ENCODE measurements at places on chromosomes 2 and 18.

- no peak for DNase-seq
These were observed 14.5 kb downstream of the IAH1 start for GRCh38 chr2:9488583-9489547.

DNA sequence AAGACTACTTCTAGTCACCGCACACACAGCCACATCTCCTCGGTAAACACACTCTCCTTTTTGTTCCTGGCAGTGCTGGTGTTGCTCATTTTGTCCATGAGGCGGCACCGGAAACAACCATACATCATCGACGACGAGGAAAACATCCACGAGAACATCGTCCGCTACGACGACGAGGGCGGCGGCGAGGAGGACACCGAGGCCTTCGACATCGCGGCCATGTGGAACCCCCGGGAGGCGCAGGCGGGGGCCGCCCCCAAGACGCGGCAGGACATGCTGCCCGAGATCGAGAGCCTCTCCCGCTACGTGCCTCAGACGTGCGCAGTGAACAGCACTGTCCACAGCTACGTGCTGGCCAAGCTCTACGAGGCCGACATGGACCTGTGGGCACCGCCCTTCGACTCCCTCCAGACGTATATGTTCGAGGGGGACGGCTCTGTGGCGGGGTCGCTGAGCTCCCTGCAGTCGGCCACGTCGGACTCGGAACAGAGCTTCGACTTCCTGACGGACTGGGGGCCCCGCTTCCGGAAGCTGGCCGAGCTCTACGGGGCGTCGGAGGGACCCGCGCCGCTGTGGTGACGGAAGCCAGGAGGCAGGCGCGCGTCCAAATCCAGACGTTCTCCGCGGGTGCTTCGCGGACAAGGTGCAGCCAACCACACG lies 221.0 kb downstream of the CDH20 start:
- peak; percentile 5 for DNase-seq

DNA sequence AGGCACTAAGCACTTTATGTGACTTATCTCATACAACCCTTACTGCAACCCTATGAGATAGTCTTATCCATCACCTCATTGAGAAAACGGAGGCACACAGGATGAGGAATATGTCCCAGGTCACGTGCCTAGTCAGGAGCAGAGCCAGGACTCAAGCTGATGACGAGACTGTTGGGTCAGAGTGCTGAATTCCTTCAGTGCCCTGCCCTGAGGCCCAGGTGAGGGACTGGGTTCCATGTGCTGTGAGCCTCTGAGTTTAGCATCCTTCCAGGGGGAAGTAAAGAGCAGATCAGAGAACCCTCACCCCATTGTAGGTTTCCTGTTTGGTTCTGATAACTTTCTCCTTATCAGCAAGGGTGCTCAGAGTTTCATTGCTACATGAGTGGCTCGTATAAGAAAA lies 11.7 kb upstream of the EDAR start:
- DNase-seq: no peak

- no peak for DNase-seq
These were observed 77.4 kb upstream of the DNMT3A start for GRCh38 chr2:25418944-25419677.

DNA sequence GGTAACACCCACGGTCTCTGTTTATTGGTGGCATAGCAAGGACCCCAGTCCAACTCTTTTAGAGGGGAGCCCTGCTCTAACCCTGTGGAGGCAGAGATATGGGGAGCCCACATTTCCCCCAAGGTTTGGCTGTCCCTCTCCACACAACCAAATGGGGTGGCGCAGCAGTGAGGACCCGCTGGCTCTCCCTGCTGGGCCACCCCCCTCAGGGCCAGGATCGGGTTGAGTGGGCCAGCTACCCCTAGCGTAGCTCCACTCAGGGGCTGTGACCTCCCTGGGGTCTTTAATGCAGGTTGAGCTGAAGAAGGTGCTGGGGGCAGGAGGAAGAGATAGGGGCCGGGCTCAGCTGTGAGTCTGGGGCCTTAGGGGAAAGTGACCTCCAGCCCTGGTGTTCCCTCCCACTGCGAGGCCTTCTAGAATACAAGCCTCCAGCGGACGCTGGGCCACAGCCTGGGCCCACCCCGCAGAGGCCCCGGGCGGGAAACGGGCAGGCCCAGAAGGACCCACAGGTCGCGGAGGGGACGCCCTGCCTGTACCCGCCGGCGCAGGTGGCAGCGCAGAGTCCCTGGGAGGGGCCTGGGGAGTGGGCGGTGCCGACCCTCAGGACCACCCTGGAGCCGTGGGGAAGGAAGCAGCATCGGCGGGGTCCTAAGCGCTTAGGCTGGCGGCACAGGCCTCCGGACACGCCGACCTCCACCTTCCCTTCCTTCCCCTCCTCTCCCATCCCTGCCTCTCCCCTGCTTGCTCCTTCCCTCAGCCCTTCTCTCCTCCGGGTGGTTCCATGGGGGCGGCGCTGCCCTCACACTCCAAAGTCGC lies 9.6 kb downstream of the CROCC2 start:
- DNase-seq: no peak

DNA sequence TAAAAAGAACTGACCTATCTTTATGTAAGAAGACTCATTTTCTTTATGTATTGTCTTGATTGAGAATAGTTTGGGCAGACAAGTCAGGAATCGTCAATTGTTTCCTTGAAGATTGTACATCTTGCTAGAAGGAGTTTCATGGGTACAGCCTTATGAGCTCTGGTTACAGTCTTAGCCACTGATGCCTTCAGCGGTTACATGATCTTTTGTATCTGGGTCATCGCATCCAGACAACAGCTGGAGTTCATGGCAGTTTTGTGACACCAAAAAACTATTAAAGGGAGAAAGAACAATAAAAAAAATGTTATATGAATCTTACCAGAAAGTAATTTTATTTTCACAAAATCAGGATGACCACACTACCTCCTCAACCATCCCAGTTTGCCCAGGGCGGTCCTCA lies 520.5 kb upstream of the CDH7 start:
- no peak for DNase-seq

GRCh38 chr2:232319067-232319802 lies 59.3 kb upstream of the ALPP start:
- DNase-seq: no peak

DNA sequence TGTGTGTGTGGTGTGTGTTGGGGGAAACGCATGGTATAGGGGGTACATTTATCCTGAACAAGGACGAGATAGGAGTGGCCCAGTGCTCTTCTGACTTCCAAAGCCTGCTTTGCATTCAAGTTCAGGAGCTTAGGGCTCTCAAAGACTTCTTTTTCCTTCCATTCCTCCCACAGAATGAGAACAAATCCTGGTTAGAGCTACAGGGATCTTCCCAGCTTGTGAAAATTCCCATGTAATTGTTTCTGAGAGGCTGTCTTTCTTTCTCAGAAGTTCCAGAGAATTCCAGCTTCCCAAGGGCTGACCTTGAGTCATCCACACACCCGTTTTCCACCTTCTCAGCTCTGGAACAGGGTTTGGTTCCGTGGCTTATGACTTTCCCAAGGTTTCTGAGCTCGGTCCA lies 38.9 kb downstream of the FASTKD2 start:
- DNase-seq: no peak

DNA sequence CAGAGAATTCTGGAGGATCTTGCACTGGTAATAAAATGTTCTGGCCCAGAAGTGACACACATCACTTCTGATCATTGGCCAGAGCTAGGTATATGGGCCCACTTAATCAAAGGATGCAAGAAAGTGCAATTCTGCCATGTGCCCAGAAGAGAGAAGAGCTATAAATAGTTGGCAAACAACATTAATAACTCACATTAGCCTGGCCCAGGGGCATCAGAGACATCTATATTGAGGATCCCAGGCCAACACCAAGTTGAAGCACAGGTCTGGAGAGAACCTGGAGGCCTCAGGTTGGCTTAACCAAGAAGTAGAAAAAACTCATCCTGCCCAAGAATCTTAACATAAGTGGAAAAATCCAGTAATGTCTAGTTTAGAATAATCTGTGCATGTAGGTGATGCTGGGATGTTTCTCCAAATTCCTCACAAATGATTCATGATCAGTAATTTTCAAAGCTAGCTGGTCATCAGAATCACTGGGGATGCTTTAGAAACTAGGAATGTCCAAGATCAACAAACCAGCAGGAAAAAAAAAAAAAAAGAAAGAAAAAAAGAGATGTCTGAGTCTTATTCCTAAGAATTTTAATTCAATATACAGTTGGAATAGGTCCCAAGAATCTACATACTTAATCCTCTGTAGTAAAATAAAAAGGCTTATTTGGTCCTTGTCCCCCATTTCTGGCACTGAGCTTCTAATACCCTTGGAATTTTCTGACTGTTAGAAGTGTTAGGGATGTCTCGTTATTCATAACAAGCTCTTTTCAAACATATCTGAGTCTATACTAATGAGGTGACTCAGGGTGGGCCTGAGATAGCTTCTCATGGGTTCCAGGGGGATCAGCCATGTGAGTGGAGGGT lies 35.0 kb upstream of the EVA1A start:
- no peak for DNase-seq

Data from naive thymus-derived CD4-positive, alpha-beta T cell (primary cell).